ENCODE measurements at places on chromosomes 1 and 21.

DNA sequence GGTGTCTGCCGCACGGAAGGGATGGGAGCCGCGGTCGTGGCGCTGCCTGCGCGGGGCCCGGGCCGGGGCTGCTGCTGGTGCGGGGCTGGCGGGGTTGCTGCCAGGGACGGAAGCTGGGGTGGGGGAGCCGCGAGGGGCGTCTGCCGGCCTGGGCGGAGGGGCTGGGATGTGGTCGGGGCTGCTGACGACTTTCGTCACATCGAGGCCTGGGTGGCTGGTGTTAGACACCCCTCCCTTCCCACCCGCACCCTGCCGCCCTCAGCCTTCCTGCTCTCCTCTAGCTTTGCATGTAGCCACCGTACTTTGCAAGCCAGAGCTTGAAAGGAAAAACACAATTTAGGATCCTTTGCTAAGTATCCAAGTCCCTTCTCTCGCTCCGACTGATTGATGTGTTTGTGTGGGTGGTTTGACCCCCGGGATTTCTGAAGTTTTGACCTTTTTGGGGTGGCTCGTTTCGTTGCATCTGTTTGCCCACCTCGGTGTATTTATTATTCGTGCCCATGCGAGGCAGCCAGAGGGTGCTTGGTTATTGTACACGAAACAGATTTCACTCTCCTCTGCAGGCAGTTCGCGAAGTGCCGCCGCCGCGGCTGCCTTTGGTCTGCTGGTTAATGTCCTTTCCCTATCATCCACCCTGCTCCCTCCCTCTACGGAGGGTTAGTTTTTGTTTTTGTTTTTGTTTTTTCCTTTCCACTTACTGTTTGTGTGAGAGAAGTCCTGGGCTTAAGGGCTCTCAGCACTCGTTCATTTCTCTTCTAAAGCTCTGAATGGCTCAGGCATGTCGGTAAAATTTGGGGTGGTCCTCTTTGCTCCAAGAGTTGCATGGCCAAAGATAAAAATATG lies 868 bp downstream of the C1orf21 start:
- peak; percentile 36 for DNase-seq

DNA sequence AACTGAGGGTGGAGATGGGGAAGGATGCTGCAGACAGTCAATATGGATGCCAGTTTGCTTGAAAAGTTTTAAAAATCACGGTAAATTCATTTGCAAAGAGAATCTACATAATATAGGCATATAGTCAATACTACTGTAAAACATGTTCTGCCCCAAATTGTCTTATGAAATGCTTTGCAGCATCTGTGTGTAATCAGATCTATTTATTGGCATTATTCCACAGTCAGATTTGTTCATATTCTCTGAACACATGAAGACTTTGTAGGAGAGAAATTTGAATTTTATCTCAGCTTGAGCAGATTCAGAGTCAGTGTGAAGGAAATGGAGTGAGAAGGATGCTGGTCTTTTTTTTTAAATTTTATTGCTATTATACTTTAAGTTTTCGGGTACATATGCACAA lies 88.5 kb downstream of the PLPPR4 start:
- no peak for DNase-seq

- no peak for DNase-seq
Observed at GRCh38 chr1:19356266-19356665, 44.1 kb downstream of the SLC66A1 start.

- DNase-seq: no peak
Observed at GRCh38 chr1:235325139-235325538, 2.8 kb downstream of the ARID4B start.

GRCh38 chr1:117301901-117302300 lies 65.3 kb upstream of the MAN1A2 start:
- no peak for DNase-seq

DNA sequence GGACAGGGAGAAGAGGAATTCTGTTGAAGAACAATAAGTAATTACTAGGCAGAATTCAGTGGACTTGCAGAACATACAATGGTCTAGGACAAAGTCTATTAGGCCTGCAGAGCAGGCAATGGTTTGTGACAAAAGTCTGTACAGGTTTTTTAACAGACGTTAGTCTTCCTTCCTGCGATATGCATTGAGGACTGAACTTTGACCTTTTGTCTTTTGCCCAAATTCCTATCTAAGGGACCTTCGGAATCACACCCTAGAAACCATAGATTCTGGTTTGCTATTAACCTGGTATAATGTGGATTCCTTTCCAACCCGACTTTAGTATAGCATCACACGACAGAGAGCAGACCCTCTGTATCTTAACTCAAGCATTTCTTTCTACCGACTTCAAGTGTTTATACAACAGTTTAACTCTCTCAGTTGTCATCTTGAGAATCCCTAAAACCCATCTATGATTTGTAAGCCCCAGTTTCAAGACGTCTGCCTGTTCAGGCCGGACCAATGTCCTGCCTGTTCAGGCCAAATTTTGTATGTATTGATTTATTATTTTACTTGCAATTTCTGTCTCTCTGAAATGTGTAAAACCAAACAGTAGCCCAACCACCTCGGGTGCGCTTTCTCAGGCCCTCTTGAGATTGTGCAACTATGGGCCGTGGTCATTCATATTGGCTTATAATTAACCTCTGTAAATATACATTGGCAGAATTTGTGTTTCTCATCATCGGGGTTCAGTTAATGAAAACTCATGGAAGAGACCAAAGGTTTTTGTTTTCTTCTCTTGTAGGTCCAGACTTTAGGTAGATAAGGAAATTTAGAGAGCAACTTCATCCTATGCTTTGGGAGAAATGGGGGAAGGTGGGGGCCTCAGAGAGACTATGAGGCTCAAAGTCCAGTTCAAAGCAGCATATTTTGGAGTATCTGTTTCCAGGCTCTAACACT lies 76.9 kb upstream of the TNFSF18 start:
- no peak for DNase-seq

GRCh38 chr1:85611425-85611824 lies 30.9 kb downstream of the CCN1 start:
- DNase-seq: no peak

DNA sequence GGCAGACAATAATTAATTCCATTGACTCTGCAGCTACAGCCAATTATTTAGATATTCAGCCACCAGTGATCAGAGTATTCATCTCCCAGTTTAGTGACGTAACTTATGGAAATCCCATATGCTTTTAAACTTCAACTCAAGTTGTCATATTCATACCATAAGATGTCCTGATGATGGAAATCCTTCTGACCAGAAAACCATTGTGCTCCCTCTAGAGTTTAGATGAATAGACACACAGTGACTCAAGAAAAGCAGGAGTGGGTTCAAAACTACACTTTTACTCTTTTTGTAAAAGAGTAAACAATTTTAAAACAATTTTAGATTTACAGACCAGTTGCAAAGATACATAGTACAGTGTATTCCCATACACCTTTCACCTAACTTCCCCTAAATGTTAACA lies 463.7 kb downstream of the KCNT2 start:
- no peak for DNase-seq

- DNase-seq: no peak
Observed at GRCh38 chr21:37414292-37415253, 48.0 kb downstream of the DYRK1A start.

GRCh38 chr1:223716302-223716862 lies 4.0 kb downstream of the CAPN2 start:
- DNase-seq: peak; percentile 63

- no peak for DNase-seq
Observed at GRCh38 chr1:24861821-24862727, 68.0 kb downstream of the RUNX3 start.

- peak; percentile 71 for DNase-seq
Observed at GRCh38 chr1:155226188-155226909, 17.9 kb downstream of the MTX1 start.

GRCh38 chr1:33426916-33427315 lies 4.0 kb downstream of the PHC2 start:
- no peak for DNase-seq

DNA sequence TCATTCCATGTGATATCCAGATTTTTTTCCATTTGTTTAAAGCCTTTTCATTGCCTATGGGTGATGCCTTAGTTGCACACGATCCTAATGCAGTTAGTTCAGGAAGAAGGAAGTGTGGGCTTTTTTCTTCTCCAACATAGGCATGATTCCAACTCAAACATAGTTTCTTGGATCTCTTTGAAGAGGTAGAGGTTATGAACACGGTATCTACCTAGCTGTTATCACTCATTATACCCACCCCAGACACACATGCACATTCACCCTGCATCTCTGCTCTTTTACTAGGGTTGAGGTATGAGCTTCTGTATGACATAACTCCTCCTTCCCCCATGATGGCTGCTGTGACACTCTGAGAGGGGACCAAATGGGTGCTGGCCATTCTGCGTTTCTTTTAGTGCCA lies 122.1 kb upstream of the ZNF648 start:
- DNase-seq: no peak

- DNase-seq: no peak
Observed at GRCh38 chr1:167479331-167479979, 38.9 kb downstream of the CD247 start.

DNA sequence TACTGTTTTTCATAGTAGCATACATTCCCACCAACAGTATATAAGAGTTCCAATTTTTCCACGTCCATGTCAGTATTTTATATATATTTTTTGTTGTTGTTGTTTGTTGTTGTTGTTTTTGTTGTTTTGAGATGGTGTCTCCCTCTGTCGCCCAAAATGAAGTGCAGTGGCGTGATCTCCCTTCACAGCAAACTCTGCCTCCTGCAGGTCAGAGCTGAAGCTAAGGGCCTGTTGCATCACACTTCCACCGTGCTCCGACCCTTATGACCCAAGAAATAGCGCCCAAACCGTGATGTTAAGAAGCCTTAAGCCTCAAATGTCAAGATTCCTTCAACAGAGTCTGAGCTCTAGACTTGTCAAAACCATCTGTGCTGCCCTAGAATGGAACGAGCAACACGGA lies 2032.3 kb downstream of the MRPL39 start:
- no peak for DNase-seq

DNA sequence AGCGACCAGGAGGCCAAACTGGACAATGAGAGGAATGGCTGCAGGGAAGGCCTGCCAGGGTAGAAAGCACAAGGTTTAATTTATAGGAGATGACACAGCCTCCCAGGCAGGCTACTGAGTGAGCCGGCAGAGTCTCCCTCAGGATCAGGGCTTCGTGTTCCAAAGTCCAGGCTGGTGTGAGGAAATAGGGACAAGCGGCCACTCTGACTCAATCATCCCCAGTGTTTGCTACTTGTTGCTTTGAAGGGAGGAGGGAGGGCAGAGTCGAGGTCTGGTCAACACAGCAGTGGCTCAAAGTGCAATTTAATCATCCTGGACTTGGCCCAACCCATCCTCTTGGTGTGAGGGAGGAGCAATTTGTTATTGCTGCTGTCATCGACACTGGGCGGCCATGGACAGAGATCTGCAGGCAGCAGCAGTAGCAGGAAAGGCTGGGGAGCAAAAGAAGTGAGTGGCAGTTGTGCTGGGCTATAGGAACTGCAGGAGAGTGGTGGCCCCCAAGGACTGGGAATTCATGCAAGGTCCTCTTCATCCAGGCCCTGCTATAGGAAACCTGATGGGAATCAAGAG lies 27.5 kb downstream of the TBX15 start:
- no peak for DNase-seq

GRCh38 chr1:16088996-16089395 lies 15.5 kb upstream of the FAM131C start:
- DNase-seq: no peak
